H9 (cell line): ENCODE measurements at places on chromosomes 7 and 10.
A peak's percentile ranks its signal among the peaks of the same experiment; 100 is the strongest.

- H3K4me1 ChIP-seq, result no peaks in the 10 kb centered on the region
- H3K4me3 ChIP-seq, result no peak overlapping the region
- H3K27ac ChIP-seq, result no peak overlapping the region
- no peak for DNase-seq
- peaks cover 21% of the 10 kb centered on the region; the same call in 1 of the 2 replicates for H3K36me3 ChIP-seq
- H3K27me3 ChIP-seq, result no peaks in the 10 kb centered on the region
Observed at GRCh38 chr10:123529146-123529760, 136.9 kb upstream of the GPR26 start.

- H3K4me3 ChIP-seq, result no peak overlapping the region
- 0 out of 2 replicates have a peak, but pooled peaks cover 3% of the 10 kb centered on the region for H3K4me1 ChIP-seq
- no peaks in the 10 kb centered on the region for H3K27me3 ChIP-seq
- DNase-seq, result no peak
Observed at GRCh38 chr10:118563373-118563890, 32.0 kb downstream of the PRLHR start.

DNA sequence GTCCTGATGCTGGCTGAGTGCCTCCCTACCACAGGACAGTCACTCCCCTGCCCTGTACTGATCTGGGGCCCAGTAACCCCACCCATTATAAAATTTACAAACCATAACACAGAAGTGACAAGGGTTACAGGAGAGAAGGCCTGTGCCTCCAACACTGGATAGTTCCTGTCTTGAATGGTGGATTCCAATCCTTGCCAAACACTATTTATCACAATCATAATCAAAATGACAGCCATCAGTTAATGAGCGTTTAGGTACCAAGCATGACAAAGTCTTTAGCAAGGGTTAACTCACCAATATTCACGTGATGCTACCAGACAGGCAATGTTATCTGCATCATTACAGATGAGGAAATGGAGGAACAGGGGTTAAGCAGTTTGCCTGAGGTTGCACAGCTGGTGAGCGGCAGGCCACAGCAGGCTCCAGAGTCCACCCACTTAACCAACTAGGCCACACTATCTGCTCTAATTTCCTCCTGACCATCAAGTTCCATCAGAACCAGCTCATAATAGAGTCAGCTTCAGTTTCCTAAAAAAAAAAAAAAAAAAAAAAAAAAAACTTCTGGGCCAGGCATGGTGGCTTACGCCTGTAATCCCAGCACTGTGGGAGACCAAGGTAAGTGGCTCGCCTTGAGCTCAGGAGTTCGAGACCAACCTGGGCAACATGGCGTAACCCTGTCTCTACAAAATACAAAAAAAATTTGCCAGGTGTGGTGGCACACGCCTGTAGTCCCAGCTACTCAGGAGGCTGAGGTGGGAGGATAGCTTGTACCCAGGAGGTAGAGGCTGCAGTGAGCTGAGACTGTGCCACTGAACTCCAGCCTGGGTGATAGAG is 14.2 kb downstream of the PDLIM1 start:
- peaks cover 3% of the 10 kb centered on the region; the same call in 1 of the 2 replicates for H3K4me1 ChIP-seq
- no peak overlapping the region for H3K27ac ChIP-seq
- H3K36me3 ChIP-seq, result peaks cover 8% of the 10 kb centered on the region; the same call in 1 of the 2 replicates
- DNase-seq, result no peak
- H3K4me3 ChIP-seq, result no peak overlapping the region

DNA sequence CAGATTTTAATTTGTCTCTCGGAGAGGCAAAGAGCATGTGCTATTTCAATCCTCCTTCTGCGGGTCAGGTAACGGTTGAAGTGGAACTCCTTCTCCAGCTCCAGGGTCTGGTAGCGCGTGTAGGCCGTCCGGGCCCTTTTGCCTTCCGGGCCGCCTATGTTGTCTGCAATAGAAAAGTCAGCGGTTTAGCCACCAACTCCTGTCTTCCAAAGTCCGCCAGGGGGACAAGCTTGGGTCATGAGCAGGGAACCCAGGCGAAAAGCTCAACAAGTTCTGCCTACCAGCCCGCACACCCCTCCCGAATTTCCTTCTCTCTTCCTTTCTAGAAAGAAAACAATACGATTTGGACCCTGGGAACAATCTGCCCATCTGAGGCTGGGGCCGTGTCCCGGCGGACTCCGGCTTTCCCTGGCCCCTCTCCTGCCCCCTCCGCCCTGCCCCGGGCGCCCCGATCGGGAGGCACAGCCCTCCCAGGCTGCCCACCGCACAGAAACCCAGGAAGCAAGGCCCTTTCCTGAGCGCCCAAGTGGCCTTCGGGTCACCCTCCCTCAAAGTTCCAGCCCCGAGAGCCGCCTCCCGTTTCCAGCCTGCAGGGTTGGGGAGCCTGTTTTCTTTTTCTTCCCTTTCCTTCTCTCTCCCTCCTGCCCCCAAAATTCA is 1.4 kb downstream of the HOXA5 start:
- no peaks in the 10 kb centered on the region for H3K4me1 ChIP-seq
- H3K27me3 ChIP-seq, result peaks cover 98% of the 10 kb centered on the region
- DNase-seq, result peak; percentile 67
- H3K27ac ChIP-seq, result no peak overlapping the region
- H3K36me3 ChIP-seq, result no peaks in the 10 kb centered on the region
